ENCODE measurements at places on chromosomes 2 and 18.

DNA sequence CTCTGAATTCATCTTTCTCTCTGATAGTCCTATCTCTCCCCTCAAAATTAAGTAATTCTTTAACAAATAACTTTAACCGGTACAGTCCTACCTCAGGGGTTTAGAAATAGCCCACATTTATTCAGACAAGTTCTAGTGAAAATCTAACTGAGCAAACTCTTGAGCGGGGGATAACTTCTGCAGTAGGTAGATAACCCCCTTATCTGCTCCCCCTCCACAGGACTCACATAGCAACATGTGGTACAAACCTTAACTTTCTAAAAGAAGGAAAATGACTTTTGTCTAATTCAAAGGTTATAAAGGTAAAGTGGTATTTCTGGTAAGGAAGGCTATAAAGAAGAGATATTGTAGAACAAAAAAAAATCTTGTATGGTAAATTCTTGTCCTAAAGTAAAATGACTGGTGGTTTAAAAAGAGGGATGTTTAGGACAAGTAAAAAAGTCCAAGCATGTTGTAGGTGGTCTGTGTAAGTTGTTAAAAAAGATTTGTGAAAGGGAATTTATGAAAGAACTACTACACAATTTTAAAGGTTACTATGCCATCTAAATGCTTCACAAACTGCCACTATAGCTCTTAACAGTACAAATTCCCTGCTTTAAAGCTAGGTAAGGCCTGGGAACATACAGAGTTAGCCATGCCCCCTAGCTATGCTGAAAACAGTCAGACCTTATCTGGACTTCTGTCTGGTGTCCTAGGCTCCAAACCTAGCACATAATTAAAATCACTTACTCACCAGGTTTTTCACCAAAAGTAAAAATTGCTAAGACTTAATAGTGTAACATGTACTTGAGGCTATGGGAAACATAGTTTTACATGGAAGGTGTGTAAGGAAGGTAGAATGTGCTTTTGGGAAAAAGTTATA lies 8.1 kb upstream of the RPIA start:
- no peak for DNase-seq

DNA sequence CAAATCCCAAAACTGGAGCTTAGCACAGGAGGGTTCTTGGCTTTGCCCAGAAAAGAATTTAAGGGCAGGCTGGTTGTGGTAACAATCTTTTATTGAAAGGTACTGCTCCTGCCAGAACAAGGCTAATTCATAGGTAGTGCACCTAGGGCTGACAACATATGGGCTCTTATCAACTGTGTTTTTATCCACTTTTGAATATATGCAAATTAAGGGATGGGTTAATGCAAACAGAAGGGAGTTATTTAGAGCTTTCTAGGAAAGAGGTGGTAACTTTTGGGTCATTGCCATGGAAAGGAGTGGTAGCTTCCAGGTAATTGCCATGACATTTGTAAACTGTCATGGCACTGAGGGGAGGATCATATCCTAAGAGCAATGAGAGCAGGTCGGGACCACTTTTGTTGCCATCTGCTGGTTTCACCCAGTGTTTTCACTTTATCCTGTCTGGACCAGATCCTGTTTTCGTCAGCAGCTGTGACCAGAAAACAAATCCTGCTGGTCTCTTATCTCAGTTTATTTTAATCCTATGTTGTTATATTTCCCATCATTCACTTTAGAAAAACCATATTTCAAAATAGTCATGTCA lies 981 bp downstream of the C2orf66 start:
- DNase-seq: no peak

- DNase-seq: no peak
Measured at GRCh38 chr2:77519888-77520506, 2.2 kb downstream of the LRRTM4 start.

GRCh38 chr18:34117319-34117718 lies 107.4 kb downstream of the NOL4 start:
- DNase-seq: no peak

GRCh38 chr2:241048949-241049343 lies 50.5 kb downstream of the SNED1 start:
- no peak for DNase-seq

GRCh38 chr2:11539317-11540147 lies 5.7 kb downstream of the GREB1 start:
- DNase-seq: no peak

DNA sequence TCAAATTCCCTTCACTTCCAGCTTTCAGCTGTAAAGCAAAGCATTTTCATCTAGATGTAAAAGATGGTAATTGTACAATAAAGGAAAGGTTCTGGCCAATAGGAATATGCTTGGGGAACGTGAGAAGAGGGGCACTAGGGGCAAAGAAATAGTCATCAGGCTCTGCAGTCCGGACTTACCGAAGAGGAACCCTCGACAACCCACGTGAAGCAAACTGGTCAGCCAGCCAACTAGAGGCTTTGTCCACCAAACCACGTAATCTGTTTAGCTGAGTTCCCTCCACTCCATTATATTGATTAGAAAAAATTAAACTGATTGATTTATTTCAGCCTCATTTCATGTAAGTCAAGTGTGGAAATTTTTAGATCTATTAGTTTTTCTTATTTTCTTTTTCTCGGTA lies 300.4 kb upstream of the FANCL start:
- DNase-seq: no peak

DNA sequence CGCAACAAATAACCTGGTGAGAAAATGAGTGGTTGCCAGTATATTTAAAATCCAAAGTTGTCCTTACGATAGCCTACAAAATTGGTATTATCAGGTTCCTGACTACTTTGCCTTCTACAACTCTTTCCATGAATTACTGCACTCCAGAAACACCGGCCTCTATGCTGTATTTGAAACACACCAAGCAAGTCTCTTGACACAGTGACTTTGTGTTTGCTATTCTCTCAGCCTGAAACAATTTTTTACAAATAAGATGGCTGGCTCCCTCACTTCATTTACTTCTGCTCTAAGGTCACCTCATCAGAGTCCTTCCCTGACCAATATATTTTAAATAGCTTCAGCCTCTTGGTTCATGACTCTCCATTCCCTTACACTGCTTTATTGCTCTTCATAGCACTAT lies 12.2 kb downstream of the KANSL1L start:
- no peak for DNase-seq

- DNase-seq: no peak
Measured at GRCh38 chr2:64063454-64063853, 44.2 kb upstream of the VPS54 start.

GRCh38 chr2:62415518-62415917 lies 90.5 kb downstream of the TMEM17 start:
- DNase-seq: no peak

DNA sequence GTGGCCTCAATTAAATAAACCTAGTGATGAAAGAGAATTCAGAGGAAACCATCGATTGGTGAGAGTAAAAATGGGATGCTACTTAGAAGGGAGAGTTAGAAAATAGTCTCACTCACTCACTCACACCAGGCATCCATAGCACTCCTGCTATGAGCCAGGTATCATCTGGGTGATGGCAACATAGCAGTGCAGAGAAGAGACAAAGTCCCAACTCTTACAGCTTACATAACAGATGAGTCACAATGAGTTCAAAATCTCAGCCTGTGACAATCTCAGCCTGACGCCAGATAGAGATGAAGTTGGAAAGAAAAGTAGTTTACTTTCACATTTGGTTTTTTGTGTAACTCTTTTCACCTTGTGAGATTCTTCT lies 55.4 kb upstream of the THOC1 start:
- peak; percentile 15 for DNase-seq

- DNase-seq: no peak
Measured at GRCh38 chr2:100800915-100801314, 19.0 kb upstream of the NPAS2 start.

GRCh38 chr2:6808426-6808825 lies 57.3 kb downstream of the CMPK2 start:
- DNase-seq: no peak

DNA sequence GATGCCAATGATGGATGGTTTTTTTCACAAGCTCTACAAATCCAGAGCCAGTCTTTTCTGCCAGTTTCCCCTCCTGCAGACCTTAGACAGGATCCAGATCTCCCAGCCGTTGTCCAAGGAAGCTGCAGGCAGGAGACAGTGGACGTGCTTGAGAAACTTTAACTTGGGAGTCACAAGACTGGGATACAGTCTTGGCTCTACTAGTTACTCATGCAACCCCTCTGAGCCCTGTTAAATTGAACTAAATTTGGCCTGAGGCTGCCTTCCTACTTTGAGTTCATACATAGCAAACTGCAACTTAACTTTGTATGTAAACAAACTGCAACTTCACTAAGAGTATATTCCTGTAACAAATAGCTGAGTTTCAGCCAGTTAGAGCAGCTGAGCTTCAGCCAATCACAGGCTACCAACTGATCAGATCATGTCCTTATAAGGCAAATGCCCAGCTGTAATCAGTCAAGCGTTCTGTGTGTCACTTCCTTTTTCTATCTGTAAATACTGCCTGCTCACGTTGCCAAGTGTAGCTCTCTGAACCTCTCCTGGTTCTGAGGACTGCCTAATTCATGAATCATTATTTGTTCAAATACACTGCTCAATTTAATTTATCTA lies 140.9 kb downstream of the CAPN13 start:
- DNase-seq: peak; percentile 99

- DNase-seq: no peak
Measured at GRCh38 chr2:123098619-123099018, 926.5 kb upstream of the CNTNAP5 start.

GRCh38 chr2:44110444-44110843 lies 58.2 kb upstream of the PPM1B start:
- DNase-seq: no peak

DNA sequence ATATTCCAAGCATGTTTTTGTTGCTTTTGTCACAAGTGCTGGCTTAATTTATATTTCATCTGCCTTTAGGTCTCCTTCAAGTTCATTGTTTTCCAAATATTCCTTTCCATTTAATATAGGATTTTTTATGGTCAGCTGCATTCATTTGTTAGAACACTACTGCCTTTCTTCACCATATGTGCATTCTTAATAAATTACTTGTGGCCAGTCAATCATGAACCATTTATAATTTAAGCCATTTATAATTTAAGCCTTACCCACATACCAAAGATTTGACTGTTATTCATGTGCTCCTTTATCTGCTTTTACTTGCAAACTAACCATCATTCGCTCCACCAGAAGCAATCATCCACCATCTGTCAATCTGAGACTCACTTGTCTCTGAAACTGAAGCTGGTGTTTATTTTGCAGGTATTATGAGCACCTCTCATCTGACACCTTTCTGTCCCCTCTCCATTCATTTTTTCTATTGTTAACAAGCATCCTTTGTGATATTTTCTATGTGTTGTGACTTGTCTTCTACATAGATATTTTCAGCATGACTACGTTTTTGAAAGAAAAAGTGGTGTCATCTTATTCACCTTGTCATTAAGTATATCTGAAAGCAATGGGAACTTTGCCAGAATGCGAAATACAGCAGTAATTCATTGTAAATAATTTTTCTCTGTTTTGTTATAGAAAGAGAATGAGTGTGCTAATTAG lies 786.8 kb downstream of the KCNJ3 start:
- no peak for DNase-seq

DNA sequence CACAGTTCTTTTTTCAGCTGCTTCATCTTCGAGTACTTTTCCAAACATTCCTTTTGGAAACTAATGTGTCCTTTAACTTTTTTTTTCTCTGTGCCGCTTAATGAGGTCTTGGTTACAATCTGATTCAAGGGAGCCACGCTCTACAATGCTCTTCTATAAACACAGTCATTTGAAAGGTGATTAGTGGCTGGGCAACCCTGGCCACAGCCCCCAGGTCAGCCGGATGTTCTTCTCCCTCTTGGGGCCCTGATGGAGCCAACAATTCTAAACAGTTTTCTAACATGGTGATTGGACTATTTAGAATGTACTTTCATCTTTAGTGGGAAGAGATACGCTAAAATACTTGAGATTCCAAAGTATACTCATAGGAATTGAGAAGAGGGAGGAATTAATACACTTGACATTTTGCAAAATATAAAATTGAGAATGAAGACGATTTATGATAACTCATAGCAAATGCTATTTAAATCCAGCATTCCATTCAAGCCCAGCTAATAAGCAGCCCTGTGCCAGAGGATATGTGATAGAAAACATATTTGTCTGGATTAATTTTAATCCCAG lies 83.7 kb upstream of the MBOAT2 start:
- peak; percentile 20 for DNase-seq

DNA sequence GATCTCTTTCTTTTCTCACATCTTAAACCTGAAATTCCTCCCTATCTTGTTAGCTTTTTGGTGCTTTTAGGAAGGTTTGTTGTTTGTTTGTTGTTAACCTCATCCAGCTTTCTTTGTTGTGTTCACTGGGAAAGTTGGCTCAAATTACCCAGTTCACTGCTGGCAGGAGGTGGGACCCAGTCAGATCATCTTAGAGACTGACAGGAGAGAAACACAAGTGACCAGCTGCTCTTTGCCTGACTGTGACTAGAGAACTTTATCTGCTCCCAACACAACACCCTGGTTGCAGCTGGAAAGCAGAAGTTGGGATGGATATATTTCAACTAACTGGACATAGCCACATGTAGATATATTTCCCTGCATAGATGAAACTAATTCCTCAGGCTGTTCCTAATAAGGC lies 10.0 kb downstream of the MAPK4 start:
- no peak for DNase-seq

GRCh38 chr2:106827158-106827557 lies 58.8 kb downstream of the ST6GAL2 start:
- DNase-seq: no peak

DNA sequence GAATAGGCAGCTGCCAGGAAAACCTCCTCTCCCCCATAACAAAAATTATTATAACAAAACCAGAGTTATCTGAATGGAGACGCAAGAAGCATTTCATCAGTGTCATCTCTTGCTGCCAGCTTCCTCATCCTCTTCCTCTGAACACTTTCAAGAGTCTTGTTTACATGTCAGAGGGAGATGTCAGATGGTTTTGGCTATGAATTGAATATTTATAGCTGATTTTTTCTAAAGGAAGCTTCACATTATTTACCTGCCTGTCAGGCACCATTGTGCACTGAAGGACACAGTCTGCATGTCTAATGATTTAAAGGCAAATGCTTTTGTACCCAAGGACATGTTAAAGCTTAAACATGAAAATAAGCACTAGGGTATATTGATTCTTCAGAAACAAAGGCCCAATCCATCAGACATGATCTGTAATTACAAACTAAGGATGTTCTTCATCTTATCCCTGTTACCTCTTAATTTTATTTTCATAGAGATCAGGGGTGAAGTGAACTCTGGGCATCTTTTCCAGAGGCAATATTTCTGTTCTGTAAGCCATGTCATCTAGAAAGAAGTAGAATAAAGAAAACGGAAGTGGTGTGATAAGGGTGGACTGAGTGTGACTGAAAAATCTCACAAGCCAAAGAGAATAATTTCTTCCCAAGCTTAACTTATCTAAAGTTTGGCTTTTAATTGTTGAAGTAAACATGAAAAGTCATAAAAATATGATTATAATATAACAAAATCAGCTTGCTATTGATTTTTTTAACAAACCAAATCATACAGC lies 168.7 kb downstream of the ANKRD44 start:
- no peak for DNase-seq
